ENCODE measurements at places on chromosomes 13 and 19.

- no peak for DNase-seq
These were observed 12.4 kb upstream of the GRWD1 start for GRCh38 chr19:48433337-48433736.

DNA sequence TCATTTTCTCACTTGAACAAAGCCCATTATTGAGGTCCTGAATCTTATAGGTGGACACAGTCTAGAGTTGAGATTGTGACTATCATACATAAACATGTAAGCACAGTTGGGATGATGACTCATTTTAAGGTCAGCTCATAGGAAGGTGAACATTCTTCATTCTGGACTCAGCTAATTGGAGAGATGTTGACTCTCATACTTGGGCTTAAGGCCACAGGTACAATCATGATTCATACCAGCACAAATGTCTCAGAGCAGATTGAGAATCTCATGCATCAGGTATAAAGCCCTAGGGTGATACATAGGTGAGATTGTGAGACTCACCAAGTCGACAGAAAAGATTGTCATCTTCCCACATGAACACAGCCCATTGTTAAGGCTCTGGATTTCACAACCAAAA, 62.3 kb upstream of the ZNF724 start:
- DNase-seq, result no peak

- DNase-seq, result no peak
These were observed 18.1 kb upstream of the EID2 start for GRCh38 chr19:39557811-39558623.

GRCh38 chr19:10631874-10632273, 6.5 kb downstream of the SLC44A2 start:
- DNase-seq, result no peak

- no peak for DNase-seq
These were observed 356.1 kb upstream of the SLITRK1 start for GRCh38 chr13:84238381-84238780.

GRCh38 chr19:7288977-7289376, 5.2 kb downstream of the INSR start:
- DNase-seq, result no peak

- no peak for DNase-seq
These were observed 167.9 kb downstream of the KLF12 start for GRCh38 chr13:73966331-73966730.

DNA sequence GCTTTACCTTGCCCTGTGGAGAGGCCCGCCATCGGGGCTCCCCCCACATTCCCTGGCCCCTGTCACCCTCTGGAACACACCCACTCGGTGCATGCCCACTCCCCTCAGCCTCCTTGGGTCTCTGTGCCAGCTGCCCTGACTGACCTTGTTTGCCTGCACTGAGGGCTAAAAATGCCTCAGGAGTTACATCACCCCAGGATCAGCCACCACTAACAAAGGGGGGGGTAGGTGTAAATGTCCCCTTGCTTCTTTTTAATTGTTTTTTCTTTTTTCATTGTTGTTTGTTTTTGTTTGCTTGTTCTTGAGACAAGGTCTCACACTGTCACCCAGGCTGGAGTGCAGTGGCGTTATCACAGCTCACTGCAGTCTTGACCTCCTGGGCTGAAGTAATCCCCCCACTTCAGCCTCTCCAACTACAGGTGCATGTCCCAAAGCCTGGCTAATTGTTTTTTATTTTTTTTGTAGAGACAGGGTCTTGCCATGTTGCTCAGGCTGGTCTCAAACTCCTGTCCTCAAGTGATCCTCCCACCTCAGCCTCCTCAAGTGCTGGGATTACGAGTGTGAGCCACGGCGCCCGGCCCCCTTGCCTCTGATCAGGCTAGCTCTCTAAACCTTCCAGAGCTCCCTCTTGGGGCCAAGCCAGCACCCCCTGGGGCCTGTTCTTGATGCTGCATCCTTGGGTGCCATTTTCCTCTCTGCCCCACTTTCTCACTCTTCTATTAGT, 297.1 kb downstream of the UQCRFS1 start:
- no peak for DNase-seq

GRCh38 chr13:93004919-93005318, 221.7 kb upstream of the GPC6 start:
- no peak for DNase-seq

GRCh38 chr19:49347835-49348234, 12.6 kb downstream of the CD37 start:
- DNase-seq, result peak; percentile 51

DNA sequence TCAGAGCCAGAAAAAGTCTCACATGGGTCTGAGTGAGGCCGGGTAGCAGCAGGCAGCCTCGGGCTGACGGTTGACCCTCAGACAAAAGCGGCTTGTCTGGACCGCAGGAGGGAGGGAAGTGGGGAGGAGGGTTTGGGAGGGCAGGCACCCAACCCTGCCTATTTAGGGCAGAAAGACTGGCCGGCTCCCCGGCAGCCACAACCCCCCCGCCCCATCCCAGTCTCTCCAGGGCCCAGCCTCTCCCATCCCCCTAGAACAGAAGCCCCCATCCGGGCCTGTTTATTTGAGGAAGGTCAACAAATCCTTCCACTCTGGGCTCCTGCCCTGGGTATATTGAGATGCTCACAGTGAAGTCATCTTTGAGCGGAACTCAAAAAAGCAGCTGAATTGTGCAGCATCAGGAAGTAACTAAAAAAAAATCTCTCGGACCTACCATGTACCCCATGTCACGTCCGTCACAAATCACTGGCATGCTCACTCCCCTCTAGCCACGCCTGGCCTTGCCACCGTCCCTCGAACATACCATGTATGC, 6.3 kb downstream of the DACT3 start:
- DNase-seq, result peak; percentile 46

DNA sequence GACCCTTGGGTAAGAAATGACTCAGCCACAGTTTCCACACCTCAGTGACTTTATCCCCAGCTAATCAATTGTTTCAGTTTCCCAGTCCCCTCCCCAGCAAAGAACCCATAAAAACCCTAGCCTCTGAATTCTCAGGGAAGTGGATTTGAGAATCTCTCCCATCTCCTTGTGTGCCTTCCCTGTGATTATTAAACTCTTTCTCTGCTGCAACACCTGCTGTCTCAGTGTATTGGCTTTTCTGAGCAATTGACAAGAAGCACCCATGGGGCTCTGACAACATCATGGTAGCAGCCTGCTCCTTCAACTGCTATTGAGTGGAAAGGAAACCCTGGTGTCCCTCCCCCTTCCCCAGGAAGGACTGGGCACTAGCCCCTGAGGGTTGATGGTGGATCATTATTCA, 73.7 kb downstream of the UQCRFS1 start:
- no peak for DNase-seq

DNA sequence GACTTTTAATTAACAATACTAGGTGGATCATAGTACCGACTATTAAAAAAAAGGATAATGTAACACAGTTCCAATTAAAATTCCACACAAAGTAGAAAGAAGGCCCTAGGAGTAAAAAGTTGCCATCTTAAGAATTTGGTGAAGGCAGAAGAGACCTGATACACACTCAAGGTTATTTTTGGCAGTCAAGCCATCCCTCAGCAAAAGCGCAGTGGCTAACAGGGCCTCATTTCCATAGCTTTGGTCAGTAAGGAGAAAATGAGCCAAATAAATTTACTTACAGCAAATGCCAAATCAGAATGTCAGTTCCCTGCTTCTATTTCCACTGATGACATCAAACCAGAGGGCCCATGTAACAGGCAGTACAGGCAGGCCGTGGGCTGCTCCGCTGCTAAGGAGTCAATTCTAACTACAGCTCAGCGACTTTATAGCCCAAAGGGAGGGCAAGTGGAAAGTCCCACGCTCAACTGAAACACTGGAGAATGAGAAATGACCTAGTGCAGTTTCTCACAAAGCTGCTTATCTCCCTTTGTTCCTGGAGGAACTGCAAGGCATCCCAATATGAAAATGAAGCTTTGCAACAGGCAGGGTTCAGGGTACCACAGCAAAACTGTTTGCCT, 6.3 kb downstream of the ARGLU1 start:
- peak; percentile 70 for DNase-seq

GRCh38 chr13:101785858-101786257, 333.4 kb downstream of the ITGBL1 start:
- peak; percentile 68 for DNase-seq

DNA sequence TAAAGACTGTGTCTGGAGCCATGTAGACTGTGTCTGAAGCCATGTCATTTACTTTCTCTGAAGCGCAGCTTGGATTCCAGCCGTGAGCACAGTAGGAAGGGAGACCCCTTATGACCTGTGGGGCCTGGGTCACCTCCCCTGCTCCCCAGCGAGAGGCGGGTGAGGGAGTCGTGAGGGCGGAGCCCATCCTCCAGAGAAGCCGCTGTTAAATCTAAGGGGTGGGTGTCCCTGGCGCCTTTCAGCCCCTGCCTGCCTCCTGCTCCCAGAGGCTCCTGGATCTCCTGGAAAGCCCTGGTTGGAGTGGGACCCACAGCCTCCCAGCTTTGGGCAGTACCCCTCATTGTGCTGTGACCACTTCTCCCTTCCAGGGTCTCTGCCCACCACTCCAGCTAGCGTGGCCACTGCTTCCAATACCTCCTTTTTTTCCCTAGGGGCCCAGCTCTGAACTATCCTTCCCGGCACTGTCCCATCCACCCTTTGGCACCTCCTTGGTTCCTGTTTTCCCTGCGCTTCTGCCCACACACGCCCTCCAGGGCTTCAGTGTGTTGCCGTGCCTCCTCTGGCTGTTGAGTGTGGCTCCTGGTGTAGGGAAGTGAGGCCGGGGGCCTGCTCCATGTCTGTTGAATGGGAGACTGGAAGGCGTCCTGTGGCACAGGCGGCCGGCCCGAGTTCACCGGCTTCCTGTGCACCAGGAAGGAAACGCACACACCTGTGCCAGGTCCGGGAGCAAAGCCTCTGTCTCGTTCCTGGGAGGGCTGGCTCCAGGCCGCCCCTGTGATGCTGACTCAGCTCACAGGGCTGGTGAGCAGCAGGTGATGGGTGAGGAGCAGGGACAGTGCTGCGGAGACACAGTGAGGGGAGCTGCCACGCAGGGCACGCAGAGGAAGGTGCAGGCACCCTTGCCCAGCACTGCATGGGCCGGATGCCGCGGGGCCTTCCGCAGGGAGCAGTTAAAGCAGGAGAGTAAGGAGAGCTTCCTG, 29.4 kb downstream of the ATP4B start:
- DNase-seq, result no peak

DNA sequence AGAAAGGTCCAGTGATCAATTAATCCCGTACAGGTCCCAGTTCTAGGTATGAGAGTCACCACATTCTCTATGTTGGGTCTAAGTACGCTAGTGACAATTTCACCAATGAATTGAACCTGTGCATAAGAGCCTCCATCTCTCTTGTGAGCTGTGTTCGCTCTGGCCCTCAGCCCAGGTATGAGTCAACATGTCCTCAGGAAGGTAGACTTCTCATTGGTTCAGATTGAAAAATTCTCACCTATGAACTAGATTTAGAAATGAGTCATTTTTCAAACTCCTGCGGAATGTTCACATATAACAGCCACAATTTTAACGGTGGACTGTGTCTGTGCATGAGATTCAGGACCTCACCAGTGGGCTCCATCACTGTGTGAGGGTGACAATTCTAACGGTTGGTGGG, 12.7 kb upstream of the ZNF43 start:
- DNase-seq, result peak; percentile 62

GRCh38 chr19:15540435-15540834, 32.1 kb downstream of the CYP4F22 start:
- no peak for DNase-seq

DNA sequence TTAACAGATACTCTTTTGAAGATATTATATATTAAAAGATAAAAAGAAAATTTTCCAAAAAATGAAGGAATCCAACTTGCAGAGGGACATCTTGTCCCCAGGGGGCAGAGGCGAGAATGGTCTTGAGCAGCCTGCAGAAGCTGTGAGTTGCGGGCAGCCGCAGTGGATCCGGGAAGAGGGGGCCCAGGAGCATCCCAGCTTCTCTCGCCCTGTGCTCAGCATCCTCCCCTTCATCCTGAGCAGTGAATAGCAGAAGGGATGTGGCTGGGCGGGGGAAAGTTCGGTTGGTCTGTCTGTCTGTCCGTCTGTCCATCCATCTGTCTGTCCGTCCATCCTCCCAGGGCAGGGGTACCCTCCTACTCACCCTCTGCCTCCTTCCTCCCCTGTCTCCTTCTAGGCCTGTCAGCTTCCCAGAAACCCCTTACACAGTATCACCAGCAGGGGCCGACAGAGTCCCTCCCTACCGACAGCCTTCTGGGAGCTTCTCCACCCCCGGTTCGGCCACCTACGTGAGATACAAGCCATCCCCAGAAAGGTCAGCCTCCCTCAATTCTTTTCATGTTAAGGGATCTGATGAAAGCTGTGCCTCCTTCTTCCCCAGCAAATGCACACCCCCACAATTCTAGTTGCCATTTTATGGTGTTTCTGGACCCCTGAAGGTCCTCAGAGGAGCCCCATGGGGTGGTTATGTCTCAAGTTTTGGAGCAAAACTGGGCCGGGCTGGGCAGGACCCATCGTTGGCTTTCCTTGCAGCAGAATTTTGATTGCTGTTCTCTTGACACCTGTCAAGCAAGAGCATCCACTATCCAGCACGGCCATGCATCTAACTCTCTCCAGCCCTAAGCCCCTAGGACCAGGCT, 81.6 kb downstream of the DPF1 start:
- DNase-seq, result peak; percentile 77

GRCh38 chr19:4061178-4061682, 5.5 kb downstream of the ZBTB7A start:
- DNase-seq, result peak; percentile 47

- DNase-seq, result no peak
These were observed 139.0 kb downstream of the GPC5 start for GRCh38 chr13:91537376-91537775.

GRCh38 chr19:2619076-2619475, 83.4 kb downstream of the GNG7 start:
- no peak for DNase-seq

DNA sequence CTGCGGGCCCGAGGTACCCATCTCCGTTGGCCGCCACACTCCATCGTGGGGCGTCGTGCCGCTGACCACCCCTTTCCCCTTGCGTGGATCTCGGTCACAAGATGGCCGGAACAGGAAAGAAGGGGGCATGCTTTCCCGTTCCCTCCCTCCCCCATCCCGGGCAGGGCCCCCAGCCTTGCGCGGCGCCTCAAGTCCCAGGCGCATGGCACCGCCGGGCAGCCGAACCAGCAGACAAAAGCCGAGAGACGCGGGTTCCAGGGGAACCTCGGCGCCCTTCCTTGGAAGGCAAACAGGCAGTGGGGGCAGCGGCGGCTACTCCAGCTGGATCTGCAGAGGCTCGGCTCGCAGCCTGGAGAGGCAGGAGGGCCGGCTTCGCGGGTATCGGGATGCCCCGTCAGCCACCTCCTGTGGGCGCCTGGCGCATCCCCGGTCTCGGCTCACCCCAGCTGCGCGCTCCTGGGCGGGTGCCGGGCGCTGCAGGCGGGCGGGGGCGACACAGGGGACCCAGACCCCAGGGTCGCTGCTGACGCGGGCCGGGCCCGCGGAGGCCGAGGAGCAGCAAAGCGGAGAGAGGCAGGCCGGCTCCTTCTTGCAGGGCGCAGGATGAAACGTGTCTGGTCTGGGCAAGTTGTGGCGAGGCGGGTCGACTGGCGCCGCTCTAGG, 439 bp downstream of the DZIP1 start:
- peak; percentile 75 for DNase-seq

DNA sequence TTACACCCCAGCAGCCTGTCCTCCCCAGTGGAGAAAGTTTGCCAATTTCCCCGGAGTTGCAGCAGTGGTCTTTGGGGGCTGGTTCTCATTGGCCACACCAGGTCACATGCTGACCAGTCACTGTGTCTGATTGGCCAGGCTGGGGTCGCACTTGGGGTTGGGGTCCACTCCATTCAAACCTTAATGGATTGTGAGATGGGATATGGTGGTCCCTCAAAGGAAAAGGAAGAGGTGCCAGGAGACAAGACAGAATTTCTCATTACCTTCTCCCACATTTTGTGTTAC, 3.4 kb downstream of the PPM1N start:
- no peak for DNase-seq

GRCh38 chr13:30049692-30050091, 199.3 kb upstream of the UBL3 start:
- no peak for DNase-seq

GRCh38 chr13:27619728-27620376, 477 bp downstream of the LNX2 start:
- no peak for DNase-seq
